ENCODE measurements at places on chromosomes 12 and 14.

GRCh38 chr14:73725116-73726024, 11.2 kb upstream of the PNMA1 start:
- no peak for DNase-seq

DNA sequence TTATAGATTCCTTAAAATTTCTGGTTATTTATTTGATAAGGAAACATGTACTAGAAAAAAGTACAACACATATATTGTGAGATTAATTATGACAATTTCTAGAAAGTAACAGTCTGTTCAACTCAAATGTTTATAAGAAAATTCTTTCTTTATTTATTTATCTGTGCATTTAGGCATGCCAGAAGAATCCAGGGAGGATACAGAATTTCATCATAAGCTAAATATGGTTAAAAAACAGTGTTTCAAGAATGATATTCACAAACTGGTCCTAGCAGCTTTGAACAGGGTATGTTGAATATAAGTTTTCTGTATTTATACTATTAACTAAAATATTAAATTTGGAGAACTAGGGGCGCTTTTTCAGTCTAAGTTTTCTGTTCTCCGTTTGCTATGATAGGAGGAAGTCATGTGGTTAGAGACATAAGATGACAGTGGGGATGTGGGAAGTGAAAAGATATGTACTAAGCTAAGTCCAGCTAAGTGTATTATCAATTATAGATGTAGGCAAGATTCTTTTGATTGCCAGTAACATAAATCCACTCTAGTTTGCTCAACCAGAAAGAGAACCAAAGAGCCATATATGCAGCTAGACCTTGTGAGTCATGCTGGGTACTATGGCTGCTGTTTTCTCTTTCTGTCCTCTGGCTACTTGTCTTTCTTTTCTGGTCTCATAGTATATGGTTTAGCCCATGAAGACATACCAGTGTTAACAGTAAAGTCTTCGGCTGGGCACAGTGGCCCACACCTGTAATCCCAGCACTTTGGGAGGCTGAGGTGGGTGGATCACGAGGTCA, 39.0 kb downstream of the LRRK2 start:
- no peak for DNase-seq

GRCh38 chr12:131032082-131032750, 78.5 kb downstream of the ADGRD1 start:
- DNase-seq = no peak

DNA sequence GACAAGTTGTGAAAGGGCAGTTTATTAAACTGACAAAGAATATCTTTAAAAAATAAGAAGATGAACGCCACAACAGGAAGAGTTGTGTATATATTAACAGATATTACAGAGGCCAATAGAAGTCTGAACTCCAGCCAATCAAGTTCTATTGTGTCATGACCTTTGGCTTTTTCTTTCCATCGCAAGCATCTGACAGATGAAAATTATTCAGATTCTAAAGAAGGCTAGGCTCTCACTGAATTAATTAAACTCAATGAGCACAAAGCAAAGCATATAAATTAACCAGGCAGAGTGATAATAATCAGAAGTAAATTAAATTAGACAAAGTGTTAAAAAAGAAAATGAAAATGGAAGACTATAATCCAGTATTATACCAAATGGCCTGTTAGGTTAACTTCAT, 62.0 kb upstream of the PYGL start:
- DNase-seq = no peak

GRCh38 chr12:13359636-13360035, 163.1 kb downstream of the EMP1 start:
- no peak for DNase-seq

DNA sequence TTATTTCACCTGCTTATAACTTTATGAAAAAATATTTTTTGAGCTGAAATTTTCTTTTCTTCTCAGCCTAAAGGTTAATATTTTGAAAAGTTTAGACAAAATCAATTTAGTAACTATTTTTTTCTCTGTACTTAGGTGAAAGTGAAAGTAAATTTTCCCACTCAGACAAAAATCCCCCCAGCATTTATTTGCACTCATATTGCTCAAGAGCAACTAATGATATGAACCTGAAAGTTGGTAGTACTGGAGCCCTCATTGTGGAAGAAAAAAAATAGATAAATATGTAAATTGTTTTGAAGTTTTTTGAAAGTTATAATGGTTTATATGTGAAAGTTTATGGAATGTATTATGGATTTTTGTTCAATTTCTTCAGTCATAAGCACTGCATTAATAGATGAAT, 1005.9 kb upstream of the ATXN7L3B start:
- DNase-seq = no peak
